Hematopoietic multipotent progenitor cell (in vitro differentiated cells): ENCODE measurements at places on chromosomes 2 and 18.

DNA sequence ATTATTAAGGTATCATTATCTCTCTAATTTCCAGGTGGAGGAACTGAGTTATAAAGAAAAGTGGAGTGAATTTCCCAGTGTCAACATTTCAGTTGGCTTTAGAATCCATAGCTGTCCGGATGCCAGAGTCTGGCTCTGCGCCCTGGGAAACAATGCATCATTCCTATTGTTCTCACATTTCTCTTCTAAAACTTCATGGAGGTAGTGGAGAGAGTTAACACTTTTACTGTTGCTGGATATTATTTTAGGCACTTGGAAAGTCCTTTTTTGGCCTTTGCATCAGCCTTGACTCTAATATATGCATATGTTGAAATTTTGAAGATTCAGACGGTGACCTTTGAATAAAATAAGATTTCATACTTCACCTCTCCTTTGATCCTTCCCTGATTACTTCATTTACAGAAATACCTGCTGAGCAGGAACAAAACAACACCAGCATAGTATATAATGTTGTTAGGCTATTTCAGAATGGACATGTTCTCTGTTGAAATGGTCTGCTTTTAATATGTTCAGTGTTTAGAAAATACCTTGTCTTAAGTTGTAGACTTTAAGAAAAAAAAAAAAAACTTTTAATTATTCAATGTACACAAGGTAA lies 148.8 kb downstream of the EPHA4 start:
- DNase-seq, result no peak

- no peak for DNase-seq
These were observed 223.6 kb downstream of the ACTR3 start for GRCh38 chr2:114113518-114113917.

- no peak for DNase-seq
These were observed 351.4 kb downstream of the LPIN1 start for GRCh38 chr2:12097859-12098258.

DNA sequence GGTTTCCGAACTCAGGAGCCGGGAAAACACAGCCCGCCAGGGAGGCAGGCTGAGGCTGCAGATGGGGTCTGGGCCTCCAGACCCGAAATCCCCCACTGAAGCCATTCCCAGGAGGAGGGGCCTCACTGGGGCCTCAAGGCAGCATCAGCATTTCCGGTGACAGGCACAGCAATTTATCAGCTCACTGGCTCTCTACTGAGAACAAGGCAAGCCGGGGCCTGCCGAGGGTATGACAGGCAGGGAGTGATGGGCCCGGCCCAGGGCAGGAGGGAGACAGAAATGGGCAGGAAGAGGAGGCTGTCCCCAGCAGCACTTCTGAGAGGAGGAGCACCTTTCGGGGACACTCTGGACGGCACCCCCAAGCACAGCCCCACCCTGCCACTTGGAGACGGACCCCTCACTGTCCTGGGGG lies 12.5 kb downstream of the SDC1 start:
- no peak for DNase-seq

- DNase-seq, result no peak
These were observed 17.2 kb downstream of the SPEG start for GRCh38 chr2:219451661-219452360.

- no peak for DNase-seq
These were observed 382.2 kb downstream of the TGIF1 start for GRCh38 chr18:3832025-3832638.

DNA sequence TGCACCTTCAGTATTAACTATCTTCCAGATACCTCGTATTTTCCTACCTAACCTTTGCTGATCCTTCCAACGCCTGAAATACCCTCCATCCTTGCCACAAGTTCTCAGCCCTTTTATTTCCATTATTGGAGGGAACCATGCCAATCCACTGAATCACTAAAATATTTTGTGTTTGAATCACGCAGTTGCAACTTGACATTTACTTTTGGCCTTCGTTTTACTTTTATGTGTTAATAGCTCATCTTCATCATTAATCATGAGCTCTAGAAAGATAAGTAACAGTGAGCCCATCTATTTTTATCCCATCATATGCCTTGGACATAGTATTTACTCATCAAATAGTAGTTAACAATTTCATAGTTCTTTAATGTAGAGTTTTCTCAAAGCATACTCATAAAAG lies 463.2 kb downstream of the THSD7B start:
- DNase-seq, result no peak
